Hindlimb muscle (tissue), 1 donor: ENCODE measurements at places on chromosomes 3 and 15.

DNA sequence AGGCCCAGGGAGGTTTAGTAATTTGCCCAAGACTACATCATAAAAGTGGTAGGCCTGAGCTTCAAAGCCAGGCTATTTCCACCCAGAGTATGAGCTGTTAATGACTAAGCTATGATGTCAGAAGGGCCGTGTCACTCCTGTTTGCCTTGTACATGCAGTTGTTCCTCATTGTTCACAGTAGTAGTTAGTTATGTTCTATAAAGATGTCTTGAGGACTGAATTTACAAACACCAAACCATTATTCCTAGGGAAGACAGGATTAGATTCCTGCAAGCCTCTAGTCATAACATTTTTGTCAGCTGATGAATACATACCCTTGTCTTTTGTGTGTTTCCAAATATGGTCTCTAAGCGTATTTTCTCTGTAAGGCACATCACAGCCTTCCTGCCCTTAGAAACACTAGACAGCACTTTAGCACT, 20.9 kb upstream of the LARS2 start:
- no peak for DNase-seq

- DNase-seq: no peak
These were observed 1.8 kb downstream of the LMCD1 start for GRCh38 chr3:8503461-8503860.

DNA sequence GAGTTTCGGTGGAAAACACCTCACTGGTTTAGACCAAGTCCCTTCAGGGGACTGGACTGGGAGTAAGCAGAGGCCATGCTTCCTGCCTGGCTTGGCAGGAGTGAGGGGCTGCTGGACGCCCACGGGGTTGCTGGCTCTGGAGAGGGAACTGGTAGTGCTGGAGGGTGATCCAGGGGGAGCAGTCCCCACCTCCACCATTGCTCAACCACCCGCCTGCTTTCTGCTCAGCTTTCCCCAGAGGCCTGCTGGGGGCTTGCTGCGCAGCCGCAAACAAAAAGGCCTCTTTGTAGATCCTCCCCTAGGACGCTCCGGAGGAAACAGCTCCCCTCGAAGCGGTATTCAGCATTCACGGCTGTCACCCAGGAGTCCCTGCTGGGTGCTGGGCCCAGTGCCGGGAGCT, 33.5 kb downstream of the EBLN2 start:
- DNase-seq: no peak

GRCh38 chr3:194031867-194032635, 103.9 kb upstream of the HES1 start:
- no peak for DNase-seq

GRCh38 chr15:69677403-69677802, 224.8 kb downstream of the RPLP1 start:
- DNase-seq: no peak

DNA sequence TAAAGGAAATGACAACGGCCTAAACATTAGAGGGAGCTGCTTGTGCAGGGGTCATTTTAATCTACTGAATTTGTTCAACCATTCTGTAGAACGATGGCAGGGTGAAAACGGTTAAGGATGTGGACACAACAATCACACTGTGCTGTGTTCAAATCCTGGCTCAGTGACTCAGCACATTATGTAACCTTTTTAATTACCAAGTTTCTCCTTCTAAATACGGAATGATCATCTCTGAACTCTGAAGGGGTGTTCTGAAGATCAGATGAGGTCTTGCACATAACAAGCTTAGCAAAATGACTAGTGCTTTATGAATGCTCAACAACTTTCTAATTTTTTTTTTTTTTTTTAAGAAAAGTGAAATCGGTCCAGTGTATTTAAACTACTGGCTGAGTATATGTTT, 592.8 kb downstream of the FOXP1 start:
- no peak for DNase-seq

- DNase-seq: no peak
These were observed 521.1 kb downstream of the PLOD2 start for GRCh38 chr3:145639875-145640274.

DNA sequence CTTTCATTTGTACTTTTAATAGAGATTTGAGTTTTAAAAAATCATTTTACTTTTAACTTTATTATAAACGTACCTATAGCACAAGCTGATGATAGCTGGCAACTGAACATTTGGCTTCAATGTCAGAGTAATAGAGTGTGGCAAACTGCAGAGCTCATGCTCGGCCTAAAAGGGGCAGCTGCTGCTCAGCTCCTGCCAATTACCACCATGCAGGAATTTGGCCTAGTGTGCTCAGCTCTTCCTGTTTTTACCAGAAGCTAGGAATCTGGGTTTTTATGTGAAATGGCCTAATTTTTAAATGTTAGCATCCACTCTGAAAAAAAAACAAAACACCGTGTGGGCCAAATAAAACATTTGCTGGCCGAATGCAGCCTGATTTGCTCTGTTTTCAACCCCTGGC, 1.8 kb downstream of the IFT122 start:
- peak; percentile 50 for DNase-seq

GRCh38 chr15:96046620-96047240, 283.8 kb upstream of the NR2F2 start:
- DNase-seq: no peak

DNA sequence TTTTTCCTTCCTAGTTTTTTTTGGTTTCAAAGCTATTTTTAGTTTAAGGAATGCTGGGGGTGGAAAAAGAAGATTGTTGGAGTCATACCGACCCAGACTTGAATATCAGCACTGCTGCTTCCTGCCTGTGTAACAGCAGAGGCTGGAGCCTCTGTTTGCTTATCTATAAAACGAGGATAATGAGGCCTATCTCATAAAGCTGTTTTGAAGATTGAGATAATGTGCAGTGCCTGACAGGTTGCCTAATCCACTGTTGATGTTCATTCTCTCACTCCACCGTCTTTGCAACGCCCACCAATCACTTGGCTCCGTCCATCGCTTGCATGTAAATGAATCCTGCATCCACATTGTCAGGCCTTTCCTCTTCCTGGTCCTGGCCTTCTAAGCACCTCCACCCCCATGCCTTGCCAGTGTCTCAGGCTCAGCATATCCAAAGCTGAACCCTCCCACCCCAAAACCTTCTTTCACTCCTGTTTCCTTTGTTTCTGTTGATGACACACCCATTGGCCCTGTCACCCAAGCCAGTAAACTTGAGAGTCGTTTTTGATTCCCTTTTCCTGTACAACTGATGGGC, 94.9 kb downstream of the MEX3B start:
- DNase-seq: no peak

DNA sequence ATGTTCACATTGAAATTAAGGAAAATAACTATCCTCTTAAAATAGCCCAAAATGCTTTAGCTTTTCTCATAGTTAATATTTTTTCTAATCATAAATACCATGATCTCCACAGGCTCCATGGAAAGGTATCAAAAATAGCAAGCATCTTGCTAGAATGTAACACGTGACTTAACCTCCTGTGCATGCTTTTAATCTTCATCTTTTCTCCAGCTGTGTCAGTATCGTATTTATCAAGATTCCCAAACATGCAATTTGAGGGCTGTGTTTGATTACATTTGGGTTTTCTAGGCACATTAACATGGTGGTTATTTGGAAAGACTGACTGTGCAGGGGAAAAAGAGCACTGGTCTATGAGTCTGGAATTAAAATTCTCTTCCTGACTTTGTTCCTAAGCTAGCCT, 472.5 kb upstream of the MCTP2 start:
- DNase-seq: no peak

DNA sequence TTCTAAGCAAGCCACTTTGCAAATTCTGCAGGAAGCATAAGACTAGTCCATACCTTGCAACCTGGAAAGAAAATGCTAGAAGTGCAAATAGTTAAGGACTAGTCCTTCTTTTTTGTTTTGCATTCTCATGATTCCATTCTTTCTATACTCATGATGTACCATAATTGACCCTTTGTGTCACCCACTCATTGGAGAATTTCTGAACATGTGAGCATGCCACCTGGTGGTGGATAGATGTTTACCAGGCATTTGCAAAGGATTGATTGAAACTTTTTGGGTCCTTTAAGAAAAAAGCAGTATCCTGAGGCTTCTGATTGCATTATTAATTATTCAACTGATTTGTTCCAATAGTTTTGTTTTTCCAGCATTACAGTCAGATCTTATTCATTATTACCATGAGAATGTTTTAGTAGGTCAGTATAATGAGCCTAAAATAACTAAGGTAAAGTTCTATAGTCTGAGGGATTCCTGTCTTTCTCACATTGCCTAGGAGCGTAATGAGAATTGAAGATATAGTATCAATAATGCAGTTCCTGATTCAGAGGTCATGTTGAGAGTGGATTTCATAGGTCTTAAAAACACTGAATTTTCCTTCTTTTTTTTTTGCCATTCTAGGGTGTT, 20.2 kb upstream of the DIPK2A start:
- peak; percentile 32 for DNase-seq

DNA sequence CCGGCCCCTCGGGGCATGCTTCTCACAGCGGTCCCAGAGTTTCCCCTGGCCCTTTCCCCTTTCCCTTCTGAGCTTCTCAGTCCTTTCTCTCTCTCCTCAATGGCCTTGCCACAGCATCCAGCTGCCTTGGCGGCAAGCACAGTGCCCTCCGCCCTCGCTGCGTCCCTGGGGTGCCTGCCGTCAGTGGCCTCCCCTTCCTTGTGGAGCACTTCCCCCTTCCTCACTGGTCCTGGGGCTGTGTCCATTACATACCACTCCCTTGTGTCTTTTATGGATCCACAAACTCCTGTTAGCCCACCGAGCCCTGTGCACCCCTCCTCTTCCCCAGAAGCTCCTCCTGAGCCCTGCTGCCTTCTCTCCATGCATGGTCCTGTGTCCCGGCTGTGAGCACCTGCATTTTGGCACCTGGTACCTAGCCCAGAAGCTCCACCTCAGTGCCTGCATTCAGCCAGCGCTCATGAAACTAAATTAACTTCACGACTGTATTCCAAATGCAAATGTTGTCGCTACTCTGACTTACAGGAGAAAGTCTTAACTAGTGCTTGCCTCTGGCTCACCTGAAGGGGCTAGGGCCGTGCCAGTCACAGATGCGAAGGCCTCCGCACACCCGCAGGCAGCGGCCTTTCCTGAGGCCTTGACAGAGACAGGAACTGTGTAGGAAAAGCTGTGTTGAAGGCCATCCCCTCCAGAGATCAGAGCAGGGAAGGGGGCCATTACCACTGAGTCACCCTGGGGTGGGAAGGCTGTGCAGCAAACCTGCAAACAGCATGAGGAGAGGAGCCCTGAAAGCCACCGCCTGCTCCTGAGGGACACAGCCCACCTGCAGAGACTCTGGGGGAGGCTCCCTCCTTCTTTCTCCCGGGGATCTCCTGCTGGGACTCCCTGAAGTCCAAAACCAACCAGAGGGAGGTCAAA, 19.1 kb upstream of the KLF13 start:
- DNase-seq: no peak

GRCh38 chr3:128895843-128896697, 16.6 kb downstream of the ACAD9 start:
- DNase-seq: no peak

- DNase-seq: no peak
These were observed 9.9 kb downstream of the ITPR1 start for GRCh38 chr3:4503050-4503449.

DNA sequence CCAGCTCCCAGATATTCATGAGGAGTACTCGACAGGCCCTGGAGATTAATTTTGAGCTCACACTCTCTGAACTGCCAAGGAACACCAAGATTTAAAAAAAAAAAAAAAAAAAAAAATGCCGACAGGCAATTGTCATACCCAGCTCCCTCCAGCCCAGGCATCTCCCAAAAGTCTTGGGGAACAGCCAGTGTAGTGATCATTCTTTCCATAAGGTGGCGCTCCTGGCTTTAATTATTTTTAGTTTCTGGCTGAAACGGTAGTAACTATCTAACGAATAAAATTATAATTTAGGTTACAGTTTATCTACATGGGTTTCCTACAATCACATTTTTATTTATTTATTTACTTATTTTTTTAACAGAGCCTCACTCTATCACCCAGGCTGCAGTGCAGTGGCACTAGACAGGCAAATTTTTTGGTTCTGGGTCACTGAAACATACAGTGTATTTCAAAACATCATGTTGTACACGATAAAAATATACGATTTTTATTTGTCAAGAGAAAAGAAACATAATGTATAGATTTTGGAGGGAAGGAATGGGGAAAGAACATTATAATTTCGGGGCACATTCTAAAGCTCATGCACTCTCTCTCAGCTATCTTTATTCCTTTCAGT, 157.3 kb downstream of the ADAMTS9 start:
- peak; percentile 73 for DNase-seq

DNA sequence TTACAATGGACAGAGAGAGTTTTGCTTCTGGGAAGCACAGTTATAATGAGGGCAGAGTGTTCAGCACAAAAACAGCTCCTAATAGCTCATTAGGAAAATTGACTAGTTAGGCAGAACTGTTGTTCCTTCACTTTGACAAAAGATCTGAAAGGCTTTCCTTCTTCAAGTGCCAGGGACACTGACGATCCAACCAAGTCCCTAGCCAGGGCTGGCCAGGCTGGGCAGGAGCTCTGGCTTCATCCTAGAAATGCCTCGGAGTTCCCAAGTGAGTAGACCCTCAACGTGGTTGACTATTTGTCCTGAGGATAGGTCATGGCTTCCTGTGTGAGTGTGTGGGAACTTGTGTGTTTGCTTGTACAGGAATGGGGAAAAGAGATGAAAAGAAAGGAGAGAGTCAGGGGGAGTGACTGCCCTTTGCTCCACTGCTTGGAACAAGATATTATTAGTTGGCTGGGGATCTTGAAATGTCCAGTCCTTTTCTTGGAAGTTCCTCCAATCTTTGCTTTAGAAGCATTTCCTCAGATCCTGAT, 617.9 kb downstream of the NTRK3 start:
- no peak for DNase-seq

- DNase-seq: no peak
These were observed 51.5 kb upstream of the AGTR1 start for GRCh38 chr3:148646126-148646665.

DNA sequence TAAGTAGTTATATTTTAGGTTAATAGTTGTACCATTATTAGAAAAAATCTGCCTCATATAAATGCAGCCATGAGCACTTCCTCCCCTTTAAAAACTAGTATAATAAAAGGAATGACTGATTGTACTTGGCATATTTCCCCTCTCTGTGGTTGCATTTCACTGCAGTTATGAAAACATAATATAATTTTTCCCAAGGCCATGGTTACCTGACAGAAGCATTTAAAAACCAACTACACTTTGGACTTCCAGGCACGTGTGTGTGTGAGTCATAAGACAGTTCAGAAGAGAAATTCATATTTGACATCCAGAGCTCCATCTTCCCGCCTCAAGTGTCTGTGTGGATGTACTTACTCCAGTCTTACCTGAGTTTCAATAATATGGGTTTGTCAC, 828.2 kb upstream of the CFAP20DC start:
- DNase-seq: no peak

DNA sequence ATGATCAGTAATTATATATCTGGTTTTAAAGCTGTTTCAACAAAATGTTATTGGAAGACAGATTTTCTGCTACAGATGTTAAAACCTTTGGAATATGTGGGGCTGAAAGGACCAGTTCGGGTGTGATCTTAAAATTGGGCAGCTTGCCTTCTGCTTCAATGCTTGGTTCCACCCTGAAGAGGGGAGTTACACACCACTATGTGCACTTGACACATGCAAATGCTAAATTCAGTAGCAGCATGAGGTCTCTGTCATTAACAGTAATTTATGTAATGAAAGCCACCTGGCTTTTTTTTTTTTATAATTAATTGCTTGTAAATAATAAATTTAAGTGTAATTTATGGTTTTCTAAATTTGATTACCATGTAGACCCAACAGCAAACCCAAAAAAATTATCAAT, 24.6 kb downstream of the CDIN1 start:
- DNase-seq: no peak
